Hindlimb muscle (tissue), 1 donor: ENCODE measurements at places on chromosomes 3 and 15. TPM values are rescaled to one million over a fixed set of nuclear protein-coding genes. Genes with fewer than 3 reads are reported as not detected.
A peak's percentile ranks its signal among the peaks of the same experiment; 100 is the strongest.

The MYLK gene
- polyA plus RNA-seq: 23.9 TPM

The SLC6A20 gene
- 0.15 TPM for polyA plus RNA-seq

- no peak for DNase-seq
These were observed 18.2 kb upstream of the PRR23E start for GRCh38 chr3:127174715-127175140.

The DAZL gene
- polyA plus RNA-seq: not detected

- DNase-seq: no peak
These were observed 10.3 kb downstream of the TM2D3 start for GRCh38 chr15:101641894-101642293.

DNA sequence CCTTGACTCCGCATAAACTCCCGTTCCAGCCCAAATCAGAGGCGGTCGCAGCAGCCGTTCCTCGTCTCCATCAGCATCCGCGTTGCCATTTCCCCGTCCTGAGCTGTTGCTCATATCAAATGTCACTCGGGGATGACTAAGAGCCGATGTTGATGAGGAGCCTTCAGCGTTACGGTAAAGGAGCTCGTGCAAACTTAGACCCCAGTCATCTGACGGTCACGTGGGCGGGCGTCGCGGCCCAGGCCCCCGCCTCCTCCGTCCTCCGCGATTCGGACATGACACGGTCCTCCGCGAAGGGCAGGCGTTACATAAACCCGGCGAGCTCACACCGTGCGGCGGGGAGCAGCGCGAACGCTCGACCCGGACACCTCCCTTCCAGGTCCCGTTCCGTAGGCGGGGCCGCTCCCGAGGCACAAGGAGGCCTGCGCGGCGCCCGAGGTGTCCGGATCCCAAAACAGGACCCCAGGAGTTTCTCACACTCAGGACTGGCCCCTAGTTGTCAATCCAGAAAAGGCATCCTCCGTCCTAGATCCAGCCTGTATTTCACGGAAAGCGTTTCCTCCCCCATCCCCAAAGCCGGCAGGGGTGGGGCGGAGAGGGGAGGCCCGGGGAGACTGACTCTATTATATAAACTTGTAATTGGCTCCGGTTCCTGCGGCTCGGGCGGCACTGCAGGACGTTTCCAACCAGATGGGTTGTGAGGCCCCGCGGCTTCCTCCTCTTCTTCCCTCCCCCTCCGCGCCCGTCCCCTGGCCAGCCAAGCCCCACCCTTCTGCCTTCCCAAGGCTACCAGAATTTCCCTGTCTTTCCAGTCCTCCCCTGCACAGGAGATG, 100.0 kb upstream of the IGF1R start:
- peak; percentile 82 for DNase-seq

- DNase-seq: no peak
These were observed 18.5 kb downstream of the ATP8B4 start for GRCh38 chr15:50100486-50100885.

DNA sequence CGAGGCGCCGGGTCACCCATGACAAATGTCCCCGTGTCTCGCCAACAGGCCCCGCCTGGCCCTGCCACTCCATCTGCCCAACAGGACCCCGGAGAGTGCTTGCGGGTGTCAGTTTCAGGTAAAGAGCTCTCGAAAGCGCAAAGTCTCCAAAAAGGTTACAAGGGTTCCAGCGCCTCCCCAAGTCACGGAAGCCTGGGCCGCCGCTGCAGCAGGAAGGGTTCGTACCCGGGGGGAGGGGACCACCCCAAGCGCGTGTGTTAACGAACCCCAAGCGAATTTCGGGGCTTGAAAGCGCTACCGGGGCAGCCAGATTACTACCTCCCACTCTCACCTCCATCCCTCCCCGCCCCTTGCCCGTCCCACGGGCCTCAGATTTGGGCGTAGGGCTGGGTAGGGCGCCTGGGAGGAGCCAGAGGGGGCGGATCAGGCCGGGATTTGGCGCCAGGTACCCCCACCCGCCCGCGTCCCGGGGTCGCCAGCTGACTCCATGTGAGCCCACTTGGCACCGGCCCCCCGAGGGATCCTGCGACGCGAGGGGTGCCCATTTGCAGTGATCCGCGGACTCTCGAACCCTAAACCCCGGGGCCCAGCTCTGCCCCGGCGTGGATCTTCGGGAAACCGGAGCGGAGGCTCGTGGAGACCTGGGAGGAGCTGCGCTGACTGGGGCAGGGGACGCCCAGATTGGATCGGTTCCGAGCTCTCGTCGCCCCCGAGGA, 85.9 kb downstream of the NR2F2 start:
- DNase-seq: no peak
